ACHN (cell line): ENCODE measurements at places on chromosomes 2 and 18.

DNA sequence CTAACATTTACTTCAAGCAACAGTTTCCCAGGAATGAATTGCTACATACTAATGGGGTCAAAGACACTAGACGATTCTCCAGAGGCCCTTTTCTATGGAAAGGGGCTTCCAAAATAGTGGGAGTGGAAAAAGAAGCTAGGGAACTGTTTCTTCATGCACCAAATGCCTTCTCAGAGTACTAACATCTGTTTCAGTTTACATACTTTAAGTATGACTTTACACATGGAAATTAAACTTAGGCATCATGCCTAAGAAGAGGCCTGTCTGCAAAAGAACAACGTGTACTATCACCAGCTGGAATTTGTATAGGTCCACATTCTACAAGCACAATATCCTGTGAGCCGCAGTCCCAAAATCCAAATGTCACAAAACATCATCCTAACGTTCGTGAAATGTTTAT is 29.4 kb upstream of the WDR75 start:
- DNase-seq: no peak

DNA sequence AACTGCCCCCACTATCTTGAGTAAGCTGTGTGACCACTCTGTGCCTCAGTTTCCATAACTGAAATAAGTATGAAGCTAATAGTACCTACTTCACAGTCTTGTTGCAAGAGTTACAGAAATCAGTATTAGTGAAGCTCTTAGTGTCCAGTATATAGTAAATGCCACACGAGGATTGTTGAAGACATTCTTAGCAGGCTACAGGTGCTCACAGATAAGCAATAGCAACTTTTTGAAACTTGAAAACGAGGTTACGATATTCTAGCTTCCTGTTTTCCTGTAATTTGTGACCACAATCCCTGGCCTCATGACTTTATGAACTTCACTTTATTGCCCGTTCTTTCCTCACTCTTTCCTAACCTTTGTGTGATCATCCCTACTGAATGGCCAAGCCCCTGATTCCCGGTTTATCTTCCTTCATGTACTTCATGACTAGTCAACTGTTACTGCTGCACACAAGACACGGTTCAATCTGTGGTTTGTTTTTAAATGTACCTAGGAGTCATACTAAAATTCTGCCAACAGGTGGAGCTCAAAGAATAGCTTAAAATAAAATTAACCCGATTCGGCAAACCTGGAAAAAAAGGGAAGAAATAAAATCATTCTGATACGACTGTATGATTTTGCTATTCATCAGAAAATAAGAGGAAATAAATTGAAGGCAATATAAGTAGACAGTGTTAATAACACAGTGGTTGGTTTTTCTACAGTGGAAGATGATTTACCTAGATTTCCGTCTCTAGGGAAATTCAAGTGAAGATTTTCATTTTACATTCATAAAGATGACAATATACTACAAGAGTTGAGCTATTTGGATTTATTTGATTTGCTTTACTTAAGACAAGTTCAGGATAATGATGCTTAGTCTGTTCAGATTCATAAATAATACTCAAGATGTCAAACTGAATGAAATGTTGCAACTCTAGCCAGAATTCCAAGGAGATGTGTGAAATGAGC is 38.1 kb upstream of the STAT1 start:
- peak; percentile 77 for DNase-seq

DNA sequence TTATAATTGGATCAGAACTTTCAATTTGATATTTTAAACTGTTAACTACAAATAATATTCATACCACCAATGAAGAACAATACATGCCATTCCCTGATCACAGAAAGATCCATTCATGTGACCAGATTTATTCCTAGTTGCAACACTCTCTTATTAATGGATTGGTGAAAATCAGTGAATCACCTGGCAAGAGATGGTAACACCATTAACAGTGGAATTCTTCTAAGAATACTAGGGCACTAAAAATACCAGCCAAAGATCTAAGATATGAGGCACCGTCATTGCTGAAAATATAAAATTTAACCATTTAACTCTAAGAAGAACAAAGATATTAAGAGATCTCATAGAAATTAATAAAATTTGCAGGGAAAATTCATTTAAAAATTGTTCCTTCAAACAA is 58.1 kb downstream of the MAP4K3 start:
- DNase-seq: no peak

DNA sequence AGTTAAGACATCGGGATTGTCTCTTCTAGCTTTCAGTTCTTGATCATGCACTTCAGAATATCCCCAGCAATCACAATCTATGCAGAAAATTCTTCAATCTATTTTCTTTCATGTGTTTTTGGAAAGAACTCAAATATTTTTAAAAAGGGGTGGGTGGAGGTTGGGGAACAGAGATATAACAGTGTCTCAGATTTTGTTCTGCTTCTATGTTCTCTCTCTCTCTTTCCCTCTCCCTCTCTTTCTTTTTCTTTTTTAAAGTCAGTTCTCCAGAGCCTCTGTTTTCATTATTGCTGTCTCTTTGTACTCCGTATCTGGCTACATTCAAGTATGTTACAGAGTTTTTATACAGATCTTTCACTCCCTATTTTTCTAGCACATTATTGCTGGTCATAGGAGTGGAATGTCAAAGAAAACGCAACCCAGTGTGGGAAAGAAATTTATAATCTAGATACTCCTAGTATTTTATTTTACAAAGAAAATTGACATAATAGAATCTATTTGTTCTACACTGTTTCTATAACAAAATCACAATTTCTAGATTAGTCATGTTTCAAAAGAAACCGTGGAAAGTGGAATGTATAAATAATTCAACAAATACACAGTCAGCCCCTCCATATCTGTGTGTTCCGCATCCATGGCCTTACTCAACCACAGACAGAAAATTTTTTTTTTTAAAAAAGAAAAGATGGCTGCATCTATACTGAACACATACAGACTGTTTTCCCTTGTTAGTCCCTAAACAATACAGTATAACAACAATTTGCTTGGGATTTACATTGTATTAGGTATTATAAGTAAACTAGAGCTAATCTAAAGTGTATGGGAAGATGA is 11.2 kb upstream of the NEMP2 start:
- no peak for DNase-seq

GRCh38 chr2:47868611-47869352 is 37.5 kb downstream of the FBXO11 start:
- DNase-seq: no peak

GRCh38 chr2:147297820-147298219 is 547.0 kb upstream of the ACVR2A start:
- DNase-seq: no peak

DNA sequence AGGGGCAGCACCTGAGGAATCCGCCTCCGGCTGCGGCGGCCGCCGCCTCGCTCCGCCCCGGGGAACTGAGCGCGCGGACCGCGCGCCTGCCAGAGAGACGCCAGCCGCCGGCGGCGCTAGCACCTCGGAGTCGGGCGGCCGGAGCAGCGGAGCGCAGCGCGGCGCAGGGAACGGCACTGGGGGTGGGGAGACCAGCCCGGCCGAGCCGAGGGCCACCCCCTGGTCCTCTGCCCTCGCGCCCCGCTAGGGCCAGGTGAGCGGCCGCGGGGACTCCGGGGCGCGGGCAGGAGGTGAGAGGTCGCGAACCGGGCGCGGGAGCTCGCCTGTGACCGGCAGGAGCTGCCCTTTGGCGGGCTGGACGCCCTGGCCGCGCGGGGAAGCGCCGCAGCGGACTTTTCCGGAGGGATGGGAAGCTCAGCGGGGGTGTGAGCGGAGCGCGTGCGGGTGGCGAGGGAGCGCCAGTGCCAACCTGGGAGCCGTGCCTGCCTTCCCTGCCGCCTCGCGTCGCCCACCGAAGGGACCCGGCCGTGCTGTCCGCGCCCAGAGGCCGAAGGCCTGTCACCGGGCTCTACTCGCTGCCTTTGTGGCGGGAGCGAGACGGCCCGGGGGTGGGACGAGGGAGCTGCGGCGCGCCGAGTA is at the start of gene GREB1L:
GREB1L (plus strand) TSS at position 92 of the 639 bp plus-strand sequence. CDS start 141,287 bp downstream, outside the sequence.
- DNase-seq: peak; percentile 43

DNA sequence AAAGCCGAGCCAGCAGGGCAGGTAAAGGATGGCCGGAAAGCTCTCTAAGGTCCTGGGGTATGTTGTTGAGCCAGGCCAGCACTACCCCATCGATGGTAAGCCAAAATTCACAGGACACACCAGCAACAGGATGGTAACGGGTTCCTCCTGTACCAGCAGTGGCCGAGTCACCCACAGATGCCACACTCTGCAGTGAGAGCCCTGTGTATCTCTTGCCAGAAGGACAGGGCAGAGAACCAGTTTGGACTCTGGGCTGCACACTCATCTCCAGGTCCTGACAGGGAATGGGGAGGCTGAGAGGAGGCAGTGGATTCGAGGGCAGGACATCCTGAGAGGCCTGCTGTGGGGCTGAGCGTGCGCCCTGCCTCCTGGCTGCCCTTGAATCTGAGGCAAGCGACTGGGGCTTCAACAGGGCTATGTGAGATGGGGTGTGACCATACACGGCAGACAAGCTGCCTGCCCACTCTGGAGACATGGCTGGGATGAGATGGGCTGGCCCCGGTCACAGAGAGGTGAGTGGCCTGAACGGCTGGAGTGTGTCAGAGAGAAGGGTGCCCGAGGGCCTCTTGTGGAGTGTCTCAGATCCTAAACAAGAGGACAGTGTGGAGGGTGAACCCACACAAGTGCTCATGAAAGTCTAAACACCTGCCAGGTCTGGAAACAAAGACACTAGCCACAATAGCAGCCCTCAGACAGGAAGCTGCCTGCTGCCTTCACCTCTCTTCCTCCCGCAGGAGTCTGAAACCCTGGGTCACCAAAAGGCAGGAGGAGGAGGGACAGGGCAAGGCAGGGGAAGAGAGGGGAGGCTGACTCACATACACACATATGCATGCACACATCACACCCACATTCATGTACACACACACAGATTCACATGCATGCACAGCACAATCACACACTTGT is 182.3 kb downstream of the LOXHD1 start:
- no peak for DNase-seq

GRCh38 chr2:16890081-16890480 is 224.4 kb upstream of the CYRIA start:
- DNase-seq: no peak

DNA sequence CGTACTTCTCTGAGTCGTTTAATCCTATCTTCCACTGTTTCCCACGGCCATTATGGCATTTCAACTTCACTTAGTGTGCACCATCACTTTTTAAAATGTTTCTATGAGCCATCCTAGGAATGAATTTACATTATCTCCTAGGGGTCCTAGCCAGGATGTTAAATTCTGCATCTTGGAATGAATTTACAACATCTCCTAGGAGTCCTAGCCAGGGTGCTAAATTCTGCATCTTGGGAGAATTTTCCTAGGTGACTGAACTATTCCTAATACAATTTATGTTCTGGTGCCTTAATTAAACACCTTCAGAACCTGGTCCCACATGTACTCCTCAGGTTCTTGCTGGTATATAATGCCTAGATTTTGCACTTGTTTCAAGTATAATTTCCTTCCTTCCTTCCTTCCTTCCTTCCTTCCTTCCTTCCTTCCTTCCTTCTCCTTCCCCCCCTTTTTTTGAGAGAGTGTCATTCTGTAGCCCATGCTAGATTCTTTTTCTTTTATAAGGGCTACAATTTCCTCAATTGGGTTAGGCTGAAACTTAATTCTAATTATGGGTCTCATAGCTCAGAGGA is 72.1 kb downstream of the TBR1 start:
- DNase-seq: no peak

GRCh38 chr2:221896505-221897151 is 324.5 kb upstream of the EPHA4 start:
- peak; percentile 18 for DNase-seq

- no peak for DNase-seq
Measured at GRCh38 chr2:98467082-98467536, 22.5 kb downstream of the INPP4A start.

DNA sequence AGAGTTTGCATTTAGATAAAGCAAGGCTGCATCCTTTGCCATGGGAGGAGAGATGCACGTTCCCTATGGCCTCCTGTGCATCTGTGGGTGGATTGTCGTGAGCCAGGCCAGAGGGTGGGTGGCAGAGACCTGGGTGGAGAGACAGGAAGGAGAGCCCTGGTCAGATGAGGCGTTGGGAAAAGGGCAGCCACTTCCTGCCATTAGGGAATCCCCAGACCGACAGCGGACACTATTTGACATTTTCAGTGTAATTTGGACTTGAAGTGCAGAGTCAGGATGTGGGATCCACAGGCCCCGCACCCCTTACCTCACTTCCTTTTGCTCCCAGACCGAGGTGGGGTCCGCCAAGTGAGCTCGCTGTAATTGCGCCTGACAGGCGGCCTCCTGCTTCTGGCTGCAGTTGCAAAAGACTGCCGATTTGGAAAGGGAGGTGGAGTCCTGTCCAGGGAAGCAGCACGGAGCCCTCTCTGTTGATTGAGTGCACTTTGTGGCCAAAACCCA is 150.0 kb downstream of the DYSF start:
- no peak for DNase-seq

- no peak for DNase-seq
Measured at GRCh38 chr2:231321021-231321420, 74.5 kb upstream of the B3GNT7 start.

- no peak for DNase-seq
Measured at GRCh38 chr2:20177556-20178248, 47.2 kb downstream of the SDC1 start.

DNA sequence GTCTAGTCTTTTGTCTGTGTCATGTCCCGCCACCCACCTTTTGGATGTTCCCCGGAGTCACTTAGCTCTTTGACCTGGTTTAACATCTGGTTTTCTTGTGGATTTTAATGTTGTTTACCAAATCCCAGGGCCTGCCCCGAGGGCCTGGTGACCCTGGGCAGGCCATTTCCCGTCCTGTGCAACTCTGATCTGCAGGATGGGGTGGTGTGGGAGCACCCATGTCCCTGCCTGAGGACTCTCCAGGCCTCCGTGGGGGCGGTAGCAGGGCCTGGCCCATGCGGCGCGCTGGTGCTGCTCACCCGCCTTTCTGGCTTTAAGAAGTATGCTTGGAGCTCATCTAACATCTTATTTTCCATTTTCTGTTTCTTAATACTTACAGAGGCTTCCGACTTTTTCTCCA is 10.7 kb downstream of the RAMP1 start:
- no peak for DNase-seq

GRCh38 chr2:177271981-177272666 is 7.6 kb upstream of the NFE2L2 start:
- DNase-seq: no peak

DNA sequence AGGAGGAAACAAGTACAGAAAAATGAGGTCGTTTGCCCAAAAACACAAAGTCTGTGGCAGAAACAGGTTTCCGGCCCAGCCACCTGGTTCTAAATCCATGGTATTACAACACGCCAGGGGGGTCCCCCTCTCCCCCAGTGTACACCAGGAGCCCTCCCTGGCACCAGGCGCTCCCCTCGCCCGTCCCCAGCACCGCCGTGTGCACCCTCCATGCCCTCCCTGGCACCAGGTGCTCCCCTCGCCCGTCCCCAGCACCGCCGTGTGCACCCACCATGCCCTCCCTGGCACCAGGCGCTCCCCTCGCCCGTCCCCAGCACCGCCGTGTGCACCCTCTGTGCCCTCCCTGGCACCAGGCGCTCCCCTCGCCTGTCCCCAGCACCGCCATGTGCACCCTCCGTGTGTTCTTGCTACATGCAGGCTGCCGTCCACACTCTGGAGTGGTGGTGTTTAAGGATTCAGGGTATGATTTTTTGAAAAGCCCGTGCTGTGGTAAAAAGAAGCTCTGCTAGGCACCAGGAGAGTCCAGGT is 59.8 kb upstream of the NFATC1 start:
- no peak for DNase-seq

- DNase-seq: no peak
Measured at GRCh38 chr2:74375838-74376237, 4.3 kb downstream of the DCTN1 start.

GRCh38 chr18:57649556-57650500 is 28.2 kb upstream of the NARS1 start:
- peak; percentile 35 for DNase-seq
